ENCODE measurements at places on chromosomes 3 and 15. TPM values are rescaled to one million over a fixed set of nuclear protein-coding genes. Genes with fewer than 3 reads are reported as not detected.

- no peak for DNase-seq
These were observed 10.2 kb downstream of the MBNL1 start for GRCh38 chr3:152278756-152279427.

DNA sequence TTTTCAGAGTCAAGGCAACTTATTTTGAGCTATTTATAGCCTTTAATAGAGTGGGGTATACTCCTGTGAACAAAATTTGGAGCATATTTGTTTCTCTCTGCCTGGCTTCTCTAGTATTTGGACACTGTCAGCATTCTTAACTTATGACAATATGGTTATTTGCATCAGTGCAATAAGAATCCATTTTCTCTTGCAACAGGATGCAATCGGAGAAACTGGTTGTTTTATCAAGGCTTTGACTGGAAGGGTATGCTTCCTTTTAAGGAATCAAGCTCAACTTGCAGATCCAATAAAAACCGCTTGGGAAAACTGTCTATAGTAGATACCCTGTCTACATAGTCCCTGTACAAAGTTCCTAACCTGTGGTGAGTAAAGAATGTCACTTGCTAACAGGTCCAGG is 106.7 kb downstream of the DPH6 start:
- DNase-seq: peak; percentile 27

DNA sequence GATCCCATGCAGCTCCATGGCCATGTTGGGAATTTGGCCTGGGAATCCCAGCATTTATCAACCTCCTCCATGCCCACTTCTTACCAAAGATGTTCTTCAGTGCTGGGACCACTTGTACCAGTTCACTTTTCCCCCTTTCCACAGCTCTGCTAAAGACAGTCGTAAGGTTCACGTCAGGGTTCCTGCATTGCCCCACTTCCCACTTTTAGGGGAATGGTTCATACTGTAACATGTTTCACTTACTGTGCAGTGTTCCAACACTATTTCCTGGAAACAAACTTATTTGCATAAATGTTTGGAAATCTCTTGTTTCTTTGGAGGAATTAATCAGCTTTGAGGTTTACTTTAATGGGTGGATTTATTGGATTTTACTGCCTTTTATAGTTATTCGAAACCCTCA is 17.0 kb downstream of the APH1B start:
- no peak for DNase-seq

The IGSF10 gene
- 0.03 TPM for total RNA-seq

The PDIA3 gene
- total RNA-seq: 431 TPM
